ENCODE measurements at places on chromosomes 16 and 17.

DNA sequence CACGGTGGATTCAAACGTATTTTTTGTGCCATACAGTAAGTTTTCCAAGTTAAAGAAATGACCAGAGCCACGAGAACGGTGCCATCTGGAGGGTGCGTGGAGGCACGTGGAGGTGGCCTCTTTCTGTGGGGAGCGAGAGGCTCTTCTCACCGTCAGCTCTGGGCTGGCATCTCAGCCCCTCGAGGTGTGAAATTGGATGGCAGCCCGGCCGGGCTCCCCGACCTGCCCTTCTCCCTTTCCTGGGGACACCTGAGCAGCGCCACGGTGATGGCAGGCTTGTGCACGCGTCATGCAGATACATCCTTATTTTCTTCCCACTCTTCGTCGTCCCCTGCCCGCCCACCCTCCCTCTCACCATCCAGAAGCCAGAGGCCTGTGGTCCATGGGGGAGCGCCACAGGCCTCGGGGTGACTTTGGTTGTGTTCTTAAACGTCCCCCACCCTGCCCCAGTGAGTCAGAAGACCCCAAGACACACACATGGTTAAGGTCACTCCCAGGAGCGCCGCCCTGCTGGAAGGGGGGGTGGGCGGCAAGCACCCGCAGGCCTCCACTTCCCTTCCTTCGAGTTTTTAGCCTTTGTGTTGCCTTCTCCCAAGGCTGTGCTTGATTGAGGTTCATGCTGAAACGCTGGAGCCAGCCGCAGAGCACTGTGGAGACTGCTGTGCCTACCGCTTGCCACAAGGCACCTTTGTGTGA, 109.4 kb downstream of the BANP start:
- no peak for DNase-seq

DNA sequence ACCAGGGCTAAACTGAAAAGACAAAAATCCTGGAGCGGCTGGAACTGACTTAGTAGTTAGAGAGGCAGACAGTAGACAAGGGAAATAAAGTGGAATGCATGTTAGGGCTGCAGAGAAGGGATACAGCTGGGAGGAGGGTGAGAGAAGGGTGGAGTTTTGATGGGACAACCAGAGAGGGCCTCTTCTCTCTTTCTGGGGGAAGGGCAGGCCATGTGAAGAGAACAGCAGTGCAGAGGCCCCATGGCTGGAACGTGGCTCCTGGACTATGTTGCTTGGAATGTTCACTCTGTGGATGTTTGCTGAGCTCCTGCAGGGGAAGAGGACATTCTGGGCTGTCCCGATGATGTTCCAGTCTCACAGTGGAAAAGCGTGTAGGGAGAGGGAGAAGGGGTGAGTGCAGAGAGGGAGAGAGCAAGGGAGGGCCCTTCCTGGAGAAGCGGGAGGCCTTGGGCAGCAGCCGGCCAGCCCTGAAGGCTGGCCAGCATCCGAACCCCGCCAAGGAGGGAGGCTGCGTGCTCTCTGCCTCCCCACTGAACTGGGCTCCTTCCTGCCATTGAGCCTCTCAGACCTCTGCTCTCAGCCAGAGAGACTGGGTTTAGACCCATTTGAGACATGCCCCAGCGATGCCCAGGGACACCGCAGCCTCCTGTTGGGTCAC, 33.1 kb upstream of the GSE1 start:
- no peak for DNase-seq

DNA sequence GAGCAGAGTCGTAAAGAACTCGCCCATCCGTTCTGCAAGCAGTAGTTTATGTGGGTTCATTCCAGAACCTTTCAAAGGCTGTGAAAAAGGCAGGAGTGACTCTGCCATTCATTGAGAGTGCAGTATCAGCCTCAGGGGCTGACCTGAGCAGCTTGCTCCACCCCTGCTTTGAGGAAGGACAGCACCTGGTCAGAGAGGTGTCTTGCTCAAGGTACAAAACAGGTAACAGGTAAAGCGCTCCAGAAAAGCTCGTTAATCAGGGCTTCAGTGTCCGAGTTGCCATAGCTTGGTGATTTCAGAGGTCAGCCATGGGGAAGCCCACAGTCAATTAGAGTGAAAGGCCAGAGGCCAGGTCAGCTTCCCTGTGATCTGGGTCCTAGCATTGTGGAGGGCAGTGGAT, 251.1 kb downstream of the ABCC12 start:
- DNase-seq, result no peak

GRCh38 chr16:19365486-19365885, 52.2 kb upstream of the TMC5 start:
- DNase-seq, result no peak

DNA sequence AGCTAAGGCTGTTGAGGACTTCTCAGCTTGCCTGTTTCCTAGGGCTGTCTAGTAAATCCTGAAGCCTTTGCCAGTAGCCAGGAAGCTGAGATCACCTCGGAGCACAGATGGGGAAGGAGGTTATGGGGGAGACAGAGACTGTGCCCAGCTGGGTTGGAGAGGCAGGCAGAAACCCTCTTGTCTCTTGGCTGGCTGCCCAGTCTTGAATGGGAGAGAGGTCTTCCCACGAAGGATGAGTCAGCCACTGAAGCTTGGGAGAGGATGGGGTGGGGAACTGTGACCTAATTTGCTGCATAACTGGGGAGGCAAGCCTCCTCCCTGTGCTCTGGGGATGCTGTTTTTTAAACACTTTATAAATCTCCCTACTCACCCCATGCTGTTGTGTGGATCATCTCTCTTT, 69.8 kb downstream of the SHISA9 start:
- no peak for DNase-seq

GRCh38 chr17:7038025-7038862, 2.4 kb downstream of the SLC16A13 start:
- DNase-seq, result no peak

GRCh38 chr16:89958068-89958467, 9.5 kb downstream of the DEF8 start:
- DNase-seq, result no peak

DNA sequence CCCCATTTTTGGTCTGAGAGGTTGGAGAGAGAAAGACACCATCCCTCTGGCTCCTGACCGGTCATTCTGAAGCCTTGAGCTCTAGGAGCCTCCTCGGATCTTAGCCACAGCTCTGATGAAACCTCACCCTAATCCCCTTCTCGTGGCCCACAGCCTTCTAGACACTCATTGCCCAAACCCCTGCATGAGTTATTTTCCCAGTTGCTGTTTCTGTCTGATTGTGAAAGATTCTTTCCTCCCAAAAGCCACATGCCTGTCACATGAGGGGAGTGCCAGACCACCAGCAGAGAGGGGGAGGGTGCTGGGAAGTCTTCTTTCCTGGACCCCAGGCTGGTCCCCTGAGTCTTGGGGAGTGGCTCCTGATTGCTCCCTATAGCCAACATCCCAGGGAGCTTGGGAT, 17.6 kb upstream of the ABR start:
- no peak for DNase-seq

DNA sequence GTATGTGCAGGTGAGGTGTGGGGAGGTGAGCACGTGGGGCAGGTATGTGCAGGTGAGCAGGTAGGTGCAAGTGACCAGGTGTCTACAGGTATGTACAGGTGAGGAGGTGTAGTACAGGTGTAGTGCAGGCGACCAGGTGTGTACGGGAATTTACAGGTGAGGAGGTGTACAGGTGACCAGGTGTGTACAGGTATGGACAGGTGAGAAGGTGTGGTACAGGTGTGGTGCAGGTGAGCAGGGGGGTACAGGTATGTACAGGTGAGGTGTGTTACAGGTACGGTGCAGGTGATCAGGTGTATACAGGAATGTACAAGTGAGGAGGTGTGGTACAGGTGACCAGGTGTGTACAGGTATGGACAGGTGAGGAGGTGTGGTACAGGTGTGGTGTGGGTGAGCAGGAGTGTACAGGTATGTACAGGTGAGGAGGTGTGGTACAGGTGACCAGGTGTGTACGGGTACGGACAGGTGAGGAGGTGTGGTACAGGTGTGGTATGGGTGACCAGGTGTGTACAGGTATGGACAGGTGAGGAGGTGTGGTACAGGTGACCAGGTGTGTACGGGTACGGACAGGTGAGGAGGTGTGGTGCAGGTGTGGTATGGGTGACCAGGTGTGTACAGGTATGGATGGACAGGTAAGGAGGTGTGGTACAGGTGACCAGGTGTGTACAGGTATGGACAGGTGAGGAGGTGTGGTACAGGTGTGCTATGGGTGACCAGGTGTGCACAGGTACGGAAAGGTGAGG, 12.8 kb upstream of the DBNDD1 start:
- no peak for DNase-seq

DNA sequence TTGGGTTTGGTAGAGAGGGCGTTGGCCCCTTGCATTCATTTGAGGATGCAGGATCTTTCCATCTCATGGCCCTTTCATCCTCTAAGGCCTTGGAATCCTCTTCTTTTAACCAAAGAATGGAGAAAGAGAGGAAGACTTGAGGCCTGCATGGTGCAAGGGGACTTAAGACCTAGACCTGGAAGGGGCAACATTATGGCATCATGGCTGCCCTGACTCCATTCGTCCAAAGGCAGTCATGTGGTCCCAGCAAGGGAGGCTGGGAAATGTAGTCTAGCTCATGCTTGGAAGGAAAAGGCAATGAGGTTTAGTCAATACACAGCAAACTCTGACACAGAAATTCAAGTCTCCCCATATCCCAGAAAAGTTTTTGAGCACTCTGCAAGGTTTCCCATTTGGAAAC, 30.7 kb upstream of the CDRT4 start:
- DNase-seq, result no peak

DNA sequence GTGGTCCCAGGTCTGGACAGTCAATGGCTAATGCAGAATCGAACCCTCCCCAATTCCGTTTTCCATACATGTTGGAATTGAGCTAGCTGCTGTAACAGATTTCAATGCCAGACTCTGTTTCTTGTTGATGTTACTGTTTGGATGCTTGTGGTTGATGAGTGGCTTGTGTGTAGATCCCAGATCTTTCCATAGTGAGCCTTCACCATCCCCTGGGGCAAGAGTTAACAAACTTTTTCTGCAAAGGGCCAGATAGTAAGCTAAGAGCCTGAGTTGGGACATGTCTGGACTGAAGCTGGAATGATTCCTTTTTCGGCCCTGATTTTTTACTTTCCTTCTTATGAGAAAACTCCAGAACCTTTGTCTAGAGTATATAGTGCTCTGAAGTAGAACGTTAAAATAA, 296.3 kb downstream of the CPPED1 start:
- DNase-seq, result no peak

DNA sequence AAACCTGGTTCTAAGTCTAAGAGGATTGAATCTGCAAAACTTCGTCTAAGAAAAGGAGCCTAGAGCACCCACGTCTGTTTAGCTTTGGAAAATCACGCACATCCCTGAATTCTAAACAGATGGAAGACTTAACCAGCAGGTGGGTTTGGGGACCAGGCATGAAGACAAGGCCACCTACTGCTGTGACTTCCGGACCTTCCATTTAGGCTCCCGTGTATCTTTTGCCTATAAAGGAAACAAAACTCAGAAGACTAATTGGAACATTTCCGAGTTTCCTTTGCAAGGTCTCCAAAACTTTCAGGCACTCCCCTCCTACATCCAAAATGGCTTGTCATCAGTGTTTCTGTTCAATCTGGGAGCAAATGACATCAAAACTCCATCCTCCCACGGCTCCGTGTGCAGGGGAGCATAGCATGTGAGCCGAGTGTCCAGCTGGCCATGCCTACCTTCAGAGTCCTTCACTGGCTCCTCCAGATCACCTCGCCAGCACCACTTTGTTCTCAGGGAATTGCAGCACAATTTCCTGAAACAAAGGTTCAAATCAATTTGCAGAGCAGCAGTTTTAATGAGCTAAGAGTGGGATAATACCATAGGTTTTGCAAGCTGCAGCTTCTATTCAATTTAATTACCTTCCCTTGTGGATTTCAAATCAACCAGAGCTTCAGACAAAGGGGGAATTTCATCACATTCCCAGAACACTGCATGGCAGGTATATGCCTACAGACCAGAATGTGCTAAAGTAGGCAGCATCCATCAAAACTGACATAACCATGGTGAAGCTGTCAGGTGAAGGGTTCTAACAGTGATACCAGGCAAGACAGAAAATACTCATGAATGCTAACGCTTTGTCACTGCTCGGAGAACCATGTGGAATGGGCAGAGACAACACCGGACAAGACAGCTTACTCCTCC, 23.5 kb downstream of the CACNG1 start:
- no peak for DNase-seq

- DNase-seq, result no peak
These were observed 191.1 kb downstream of the ZFHX3 start for GRCh38 chr16:72856797-72857196.

- no peak for DNase-seq
These were observed 282.9 kb downstream of the SOX9 start for GRCh38 chr17:72403713-72404209.

GRCh38 chr16:86505185-86505898, 5.0 kb upstream of the FOXF1 start:
- DNase-seq, result no peak

DNA sequence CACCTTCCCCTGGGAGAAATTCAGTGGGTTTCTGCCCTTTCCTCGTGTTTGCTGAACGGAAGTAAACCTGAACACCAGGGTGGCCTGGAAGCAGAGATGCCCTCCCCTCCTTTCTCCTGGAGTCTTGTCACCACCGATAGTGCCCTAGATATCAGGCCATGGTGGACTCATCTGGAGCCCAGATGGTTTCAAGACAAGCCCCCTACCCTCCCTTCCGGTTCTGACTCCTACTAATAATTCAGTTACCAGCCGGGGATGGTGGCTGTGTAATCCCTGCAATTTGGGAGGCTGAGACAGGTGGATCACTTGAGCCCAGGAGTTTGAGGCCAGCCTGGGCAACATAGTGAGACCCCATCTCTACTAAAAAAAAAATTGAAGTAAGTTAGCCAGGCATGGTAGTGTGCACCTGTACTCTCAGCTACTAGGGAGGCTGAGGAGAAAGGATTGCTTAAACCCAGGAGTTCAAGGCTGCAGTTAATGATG, 2.4 kb downstream of the ZNF469 start:
- no peak for DNase-seq

GRCh38 chr17:19741832-19742457, 6.2 kb downstream of the ALDH3A1 start:
- DNase-seq, result no peak

All from muscle of arm (tissue), 14 donors.